CD4-positive, alpha-beta T cell (primary cell): ENCODE measurements at places on chromosomes 1 and 21.

GRCh38 chr1:54352755-54353154 lies 53.4 kb downstream of the SSBP3 start:
- no peak for DNase-seq

DNA sequence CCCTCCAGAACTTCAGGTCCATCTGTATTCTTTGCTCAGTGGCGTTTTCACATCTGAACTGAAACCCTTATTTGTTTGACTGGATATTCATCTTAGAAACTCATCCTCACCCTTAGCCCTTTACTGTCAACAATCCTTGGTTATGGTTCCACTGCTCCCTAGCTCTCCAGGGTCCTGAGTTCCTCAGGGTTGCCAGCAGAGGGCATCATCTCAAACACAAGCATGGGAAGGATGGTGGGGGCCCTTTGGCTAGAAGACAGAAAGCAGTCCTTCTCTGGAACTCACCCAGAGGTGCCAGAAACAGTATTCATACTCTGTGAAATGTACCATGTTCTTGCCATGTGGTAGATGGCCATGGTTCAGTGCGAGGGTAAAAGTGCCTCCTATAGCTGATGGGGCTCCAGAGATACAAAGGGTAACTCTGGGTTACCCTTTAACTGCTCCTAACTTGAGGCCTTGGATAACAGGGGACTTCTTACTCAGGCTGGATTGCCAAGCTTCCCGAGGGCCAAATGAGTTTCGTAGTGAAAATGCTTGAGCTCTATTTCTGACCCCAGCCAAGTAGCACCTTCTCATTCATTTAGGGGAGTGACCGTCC lies 11.3 kb downstream of the NCSTN start:
- peak; percentile 21 for DNase-seq

DNA sequence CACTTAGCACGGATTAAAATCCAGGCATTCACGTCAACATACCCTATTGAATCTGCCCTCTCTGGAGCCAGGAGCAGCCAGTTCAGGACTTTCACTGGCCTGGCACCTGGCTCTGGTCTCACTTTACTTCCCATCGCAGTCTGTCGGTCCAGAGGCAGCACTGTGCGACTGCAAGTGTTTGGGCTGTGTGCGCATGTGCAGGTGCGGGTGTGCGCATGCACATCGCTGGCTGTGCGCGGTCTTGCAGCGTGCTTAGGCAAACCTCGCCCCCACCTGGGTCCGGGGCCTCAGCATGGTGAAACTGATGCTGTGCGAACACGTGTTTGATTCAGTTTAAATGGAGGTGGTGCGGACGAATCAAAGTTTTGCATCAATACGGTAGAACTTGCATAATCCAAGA lies 38.0 kb downstream of the ATF3 start:
- no peak for DNase-seq

DNA sequence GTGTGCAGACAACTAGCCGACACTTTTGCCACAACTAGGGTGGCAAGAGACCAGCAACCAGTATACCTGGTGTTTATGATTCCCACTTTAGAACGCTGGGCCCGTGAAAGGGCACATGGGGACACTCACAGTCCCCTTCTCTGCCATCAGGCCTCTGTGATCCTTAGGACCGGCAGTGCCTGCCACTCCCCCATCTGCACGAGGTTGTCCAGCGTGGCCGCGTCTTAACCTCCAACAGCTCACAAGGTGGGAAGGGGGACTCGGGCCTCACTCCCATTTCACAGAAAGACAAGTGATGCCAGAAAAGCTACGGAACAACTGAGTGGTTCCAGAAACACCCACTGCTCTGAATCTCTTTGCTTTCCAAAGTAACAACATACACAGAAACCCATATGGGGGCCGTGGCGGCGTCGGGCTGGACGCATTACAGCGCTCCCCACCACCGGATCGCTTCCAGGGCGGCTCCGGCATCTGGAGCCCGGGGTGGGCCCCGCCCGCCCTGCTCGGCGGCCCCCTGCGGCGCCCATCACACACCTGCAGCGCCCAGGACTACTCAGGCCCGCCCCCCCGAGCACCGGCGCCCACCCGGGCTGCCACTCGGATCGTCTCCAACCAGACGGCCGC lies 1.0 kb downstream of the ZNF496 start:
- DNase-seq = no peak

- DNase-seq = no peak
Observed at GRCh38 chr1:117094841-117095604, 26.5 kb downstream of the TRIM45 start.

GRCh38 chr21:33368124-33368523 lies 35.1 kb upstream of the IFNGR2 start:
- no peak for DNase-seq

- no peak for DNase-seq
Observed at GRCh38 chr1:228784181-228784580, 48.9 kb downstream of the RHOU start.

DNA sequence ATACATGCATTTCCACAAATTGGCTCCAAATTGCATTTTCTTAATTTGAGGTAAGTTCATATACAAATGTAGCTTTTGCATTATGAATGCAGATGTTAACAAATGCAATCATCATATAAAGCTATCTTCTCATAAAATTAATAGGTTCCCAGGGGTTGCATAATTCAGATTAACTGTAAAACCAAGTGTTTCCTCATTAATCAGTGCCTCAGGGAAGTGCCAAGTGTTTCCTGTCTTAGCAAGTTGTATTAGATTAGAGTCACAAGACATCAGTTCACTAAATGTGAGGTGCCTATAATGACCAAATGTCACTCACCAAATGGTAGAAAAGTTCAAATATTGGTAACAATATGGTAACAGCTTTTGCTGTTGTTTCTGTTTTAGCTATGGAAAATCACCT lies 140.8 kb downstream of the PTGER3 start:
- DNase-seq = no peak

GRCh38 chr1:111219557-111220286 lies 7.8 kb upstream of the CHI3L2 start:
- no peak for DNase-seq

DNA sequence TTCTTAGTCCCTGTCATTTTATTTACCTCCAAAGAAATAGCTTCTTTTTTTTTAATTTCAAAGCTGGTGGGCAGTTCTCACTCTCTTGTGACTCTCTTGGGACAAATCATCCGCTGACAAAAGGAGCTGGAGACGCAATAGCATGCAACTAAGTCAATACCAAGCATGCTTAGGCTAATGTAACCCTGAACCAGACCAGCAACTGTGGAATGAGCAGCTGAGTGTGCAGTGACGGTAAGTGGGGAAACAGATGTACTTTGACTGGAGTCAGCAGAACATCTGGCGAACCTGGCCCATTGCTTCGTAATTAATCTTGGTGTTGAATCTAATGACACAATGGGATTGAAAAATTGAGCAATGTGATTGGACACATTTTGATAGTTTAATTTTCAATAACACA lies 280.7 kb upstream of the PLXNA2 start:
- DNase-seq = no peak

- DNase-seq = no peak
Observed at GRCh38 chr21:32414579-32415358, 2.3 kb downstream of the EVA1C start.

DNA sequence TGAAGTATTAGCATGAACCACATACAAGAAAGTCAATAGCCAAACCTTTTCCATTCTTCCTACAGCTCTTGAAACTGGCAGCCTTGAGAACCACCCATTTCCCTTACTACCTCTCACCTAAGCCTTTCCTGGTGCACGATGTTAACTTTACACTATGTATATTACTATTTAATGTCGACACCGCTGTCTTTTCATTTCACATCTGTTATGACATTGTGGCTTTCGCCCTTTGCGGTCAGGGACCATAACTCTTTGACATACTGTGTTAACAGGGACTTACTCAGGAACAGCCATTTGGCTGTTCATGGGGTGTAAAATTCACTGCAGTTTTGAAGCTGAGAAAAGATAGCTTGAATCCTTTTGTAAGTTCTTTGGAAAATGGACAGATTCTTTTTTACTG lies 21.1 kb upstream of the GPR88 start:
- DNase-seq = no peak

DNA sequence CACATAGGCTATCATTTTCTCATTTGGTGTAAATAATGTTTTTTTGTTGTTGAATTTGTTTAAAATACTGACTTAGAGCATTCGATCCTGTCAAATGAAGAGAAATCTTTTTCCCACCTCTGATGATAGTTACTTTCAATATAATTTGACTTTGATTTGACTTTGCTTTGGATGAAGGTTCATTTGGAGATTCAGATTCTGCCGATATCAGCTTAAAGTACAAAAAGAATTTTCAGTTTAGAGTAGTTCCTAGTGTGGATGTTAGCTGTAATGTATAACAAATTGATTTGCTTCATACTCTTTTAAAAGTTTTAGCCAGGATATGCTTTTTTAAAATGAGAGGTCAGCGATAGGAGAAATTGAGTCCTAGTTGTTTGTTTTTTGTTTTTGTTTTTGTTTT lies 9.9 kb downstream of the STX12 start:
- no peak for DNase-seq

DNA sequence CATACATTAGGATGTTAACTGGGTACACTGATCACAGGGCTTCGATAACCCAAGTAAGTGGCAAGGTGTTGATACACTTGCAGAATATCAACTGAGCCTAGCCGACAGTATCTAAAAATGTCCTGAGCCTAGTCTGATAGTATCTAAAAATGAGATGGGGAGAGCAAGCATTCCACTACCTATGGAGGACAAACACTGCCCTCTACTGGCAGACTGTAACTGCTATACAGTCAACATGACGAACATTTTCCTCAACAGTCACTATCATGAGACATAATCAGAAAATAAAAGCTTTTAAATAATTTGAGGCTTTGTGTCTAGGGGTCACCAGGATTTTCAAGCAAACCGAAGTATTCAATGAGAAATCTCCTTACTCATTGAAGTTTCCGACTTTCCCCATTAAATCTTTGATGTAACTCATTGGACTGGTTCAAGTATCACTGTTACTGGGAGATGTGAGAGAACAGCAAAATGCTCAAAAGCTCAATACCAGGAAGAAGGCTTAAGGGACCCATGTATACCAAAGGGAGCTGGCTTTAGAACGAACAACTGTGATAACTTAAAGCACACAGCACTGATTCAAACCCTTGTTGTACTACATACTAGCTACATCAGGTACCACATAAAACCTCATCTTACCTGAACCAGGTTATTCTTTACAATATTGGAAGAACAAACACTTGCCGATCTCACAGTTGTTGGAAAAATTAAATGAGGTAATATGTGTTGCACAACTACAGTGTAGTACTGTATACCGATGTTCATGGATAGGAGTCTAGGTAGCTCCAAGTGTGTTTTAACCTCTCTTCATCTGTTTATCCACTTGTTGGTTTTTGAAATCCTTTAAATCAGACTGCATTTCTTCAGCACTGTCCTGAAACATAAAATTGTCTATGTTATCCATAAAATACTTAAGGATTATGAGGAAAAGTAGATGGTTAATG lies 31.1 kb upstream of the SLC45A3 start:
- DNase-seq = peak; percentile 43
